Thoracic aorta (tissue), 2 donors: ENCODE measurements at places on chromosomes 3 and 15.

DNA sequence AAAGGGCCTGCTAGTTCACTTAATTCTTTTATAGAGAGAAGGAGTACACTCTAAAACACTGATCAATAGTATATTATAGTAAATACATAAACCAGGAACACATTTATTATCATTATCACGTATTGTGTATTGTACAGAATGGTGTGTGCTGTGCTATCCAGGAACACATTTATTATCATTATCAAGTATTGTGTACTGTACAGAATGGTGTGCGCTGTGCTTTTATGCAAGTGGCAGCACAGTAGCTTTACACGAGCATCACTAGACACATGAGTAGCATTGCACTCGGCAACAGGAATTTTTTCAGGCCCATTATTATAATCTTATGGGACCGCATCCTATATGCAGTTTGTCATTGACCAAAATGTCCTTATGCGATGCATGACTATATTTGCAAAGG, 20.9 kb upstream of the MUC20 start:
- DNase-seq: no peak

DNA sequence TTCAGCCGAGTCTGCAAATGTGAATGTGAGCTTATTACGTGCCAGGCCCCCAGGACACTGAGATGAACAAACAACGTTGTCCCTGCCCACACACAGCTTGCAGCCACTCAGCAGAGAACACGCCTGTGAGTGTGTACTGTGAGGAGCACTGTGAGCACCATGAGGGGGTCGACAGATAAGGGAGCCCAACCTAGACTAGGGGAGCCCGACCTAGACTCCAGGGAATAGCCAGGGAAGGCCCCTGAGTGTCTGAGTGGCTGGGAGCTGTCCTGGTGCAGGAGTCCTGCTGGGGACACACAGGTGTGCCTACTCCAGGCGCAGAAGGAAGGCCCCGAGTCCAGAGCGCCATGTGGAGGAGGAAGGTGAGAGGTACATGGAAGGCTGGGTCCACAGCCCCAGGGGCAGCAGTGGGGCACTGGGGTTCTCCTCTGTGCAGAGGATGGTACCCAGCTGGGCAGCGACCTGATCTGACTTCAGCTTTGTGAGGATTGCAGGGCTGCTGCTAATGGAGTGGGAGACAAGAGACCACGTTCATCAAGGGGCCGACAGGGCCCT, 36.5 kb downstream of the MGLL start:
- DNase-seq: no peak

GRCh38 chr3:159380891-159381290, 579.0 kb downstream of the MFSD1 start:
- DNase-seq: no peak

DNA sequence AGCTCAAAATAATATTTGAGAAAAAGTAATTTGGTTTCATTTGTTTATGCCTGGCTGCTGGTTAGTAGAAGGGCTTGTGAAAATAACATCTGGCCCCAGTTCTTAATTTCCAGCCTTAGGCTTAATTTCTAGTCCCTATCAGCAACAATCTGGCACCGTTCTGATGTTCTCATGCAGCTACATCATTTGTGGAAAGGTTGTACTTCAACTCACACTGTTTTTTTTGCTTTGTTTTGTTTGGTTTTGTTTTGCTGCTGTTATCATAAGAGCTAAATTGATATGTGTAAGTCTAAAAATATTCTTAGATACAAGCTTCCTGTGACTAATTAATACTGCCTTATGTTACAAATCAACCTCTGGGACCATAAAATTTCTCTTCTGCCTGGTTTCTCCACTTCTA, 8.9 kb downstream of the CPA3 start:
- no peak for DNase-seq

DNA sequence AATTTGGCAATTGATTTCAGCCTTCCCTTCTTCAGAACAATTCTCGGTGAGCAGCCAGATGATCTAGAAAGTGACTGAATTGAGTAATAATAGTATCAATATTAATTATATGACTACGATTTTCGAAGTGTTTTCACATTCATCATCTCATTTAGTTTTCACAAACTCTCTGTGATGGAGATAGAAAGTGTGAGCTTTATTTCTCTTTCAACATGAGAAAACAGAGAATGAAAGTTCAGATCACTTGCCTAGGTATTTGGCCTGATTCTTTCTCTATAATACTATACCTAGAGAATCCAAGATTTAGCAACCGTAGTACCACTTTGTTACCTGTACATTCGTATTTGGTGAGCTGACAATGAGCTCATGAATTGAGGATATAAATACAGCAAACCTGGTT, 739.2 kb upstream of the NR2F2 start:
- DNase-seq: no peak

- no peak for DNase-seq
These were observed 10.1 kb upstream of the CCDC80 start for GRCh38 chr3:112651071-112651470.

- no peak for DNase-seq
These were observed 20.9 kb upstream of the LMCD1 start for GRCh38 chr3:8480699-8481098.

DNA sequence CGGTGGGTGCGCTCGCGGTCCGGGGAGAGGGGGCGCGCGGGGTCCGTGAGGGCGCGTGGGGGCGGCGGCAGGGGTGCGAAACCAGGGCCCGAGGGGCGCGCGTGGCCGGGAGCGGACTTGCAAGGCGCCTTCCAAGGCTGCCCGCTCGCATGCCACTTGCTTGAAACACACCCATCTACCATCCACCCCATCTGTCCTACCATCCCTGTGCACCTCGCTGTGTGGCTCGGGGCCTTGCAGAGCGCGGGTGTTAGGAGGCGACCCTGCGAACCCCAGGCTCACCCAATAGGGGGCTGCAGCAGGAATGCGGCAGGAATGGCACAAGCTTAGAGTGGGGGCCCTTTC, 240 bp downstream of the CFAP100 start:
- no peak for DNase-seq

- DNase-seq: no peak
These were observed 86.8 kb downstream of the BFSP2 start for GRCh38 chr3:133486658-133487057.

- no peak for DNase-seq
These were observed 392.7 kb downstream of the PTPRG start for GRCh38 chr3:61954097-61954540.

GRCh38 chr3:10505791-10506585, 602 bp upstream of the ATP2B2 start:
- no peak for DNase-seq

GRCh38 chr15:77714555-77714954, 81.8 kb upstream of the LINGO1 start:
- DNase-seq: no peak

DNA sequence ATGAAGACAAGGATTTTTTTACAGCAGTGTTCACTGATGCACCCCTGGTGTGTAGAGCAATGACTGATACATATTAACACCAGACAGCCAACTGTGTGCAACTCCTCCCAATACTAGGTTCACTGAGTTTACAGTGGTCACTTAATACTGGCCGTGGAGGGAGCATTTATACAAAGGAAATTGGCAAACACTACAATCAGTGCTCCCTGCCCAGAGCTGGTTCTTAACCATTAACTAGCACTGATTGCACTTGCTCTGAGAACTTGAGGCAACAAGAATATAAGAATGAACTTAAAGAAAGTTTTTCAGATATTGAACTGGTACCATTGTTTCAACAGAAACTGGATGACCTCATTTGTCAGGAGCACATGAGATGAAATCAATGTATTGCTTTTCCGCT, 110.6 kb downstream of the MAGI1 start:
- no peak for DNase-seq

DNA sequence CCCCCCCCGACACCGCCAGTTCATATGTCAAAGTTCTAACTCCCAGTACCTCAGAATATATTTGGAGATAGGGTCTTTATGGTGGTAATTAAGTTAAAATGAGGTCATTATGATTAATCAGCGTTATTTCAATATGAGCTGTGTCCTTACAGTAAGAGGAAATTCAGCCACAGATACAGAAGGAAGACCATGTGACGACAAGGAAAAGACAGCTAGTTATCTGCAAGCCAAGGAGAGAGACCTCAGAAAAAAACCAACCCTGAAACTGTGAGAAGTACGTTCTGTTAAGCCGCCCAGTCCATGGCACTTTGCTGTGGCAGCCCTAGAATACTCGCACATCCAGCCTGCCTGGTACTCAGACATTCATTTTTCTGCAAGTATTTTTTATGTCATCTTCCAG, 62.3 kb upstream of the ARL8B start:
- no peak for DNase-seq

- DNase-seq: no peak
These were observed 48.7 kb upstream of the CNTN3 start for GRCh38 chr3:74663178-74663577.

DNA sequence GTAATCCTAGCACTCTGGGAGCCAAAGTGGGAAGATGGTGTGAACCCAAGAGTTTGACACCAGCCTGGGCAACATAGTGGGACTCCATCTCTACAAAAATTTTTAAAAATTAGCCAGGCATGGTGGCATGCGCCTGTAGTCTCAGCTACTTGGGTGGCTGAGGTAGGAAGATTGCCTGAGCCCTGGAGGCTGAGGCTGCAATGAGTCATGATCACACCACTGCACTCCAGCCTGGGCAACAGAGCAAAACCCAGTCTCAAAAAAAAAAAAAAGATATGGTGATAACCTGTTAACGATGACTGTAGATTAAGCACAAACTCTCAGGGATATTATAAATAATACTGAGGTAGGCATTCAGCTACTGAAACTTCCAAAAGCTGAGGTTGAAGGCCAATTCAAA, 107.5 kb downstream of the SLC49A4 start:
- DNase-seq: no peak

- no peak for DNase-seq
These were observed 800 bp downstream of the EPHA3 start for GRCh38 chr3:89108291-89108550.
